ENCODE measurements at places on chromosomes 4 and X.

GRCh38 chrX:105552395-105552794 is 269.9 kb upstream of the NRK start:
- DNase-seq: no peak

DNA sequence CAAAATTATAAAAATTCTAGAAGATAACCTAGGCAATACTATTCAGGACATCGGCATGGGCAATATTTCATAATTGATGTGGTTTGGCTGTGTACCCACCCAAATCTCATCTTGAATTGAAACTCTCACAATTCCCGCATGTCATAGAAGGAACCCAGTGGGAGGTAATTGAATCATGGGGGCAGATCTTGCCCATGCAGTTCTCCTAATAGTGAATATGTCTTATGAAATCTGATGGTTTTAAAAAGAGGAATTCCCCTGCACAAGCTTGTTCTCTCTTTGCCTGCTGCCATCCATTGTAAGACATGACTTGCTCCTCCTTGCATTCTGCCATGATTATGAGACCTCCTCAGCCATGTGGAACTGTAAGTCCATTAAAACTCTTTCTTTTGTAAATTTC is 77.7 kb downstream of the DDX60 start:
- DNase-seq: no peak

DNA sequence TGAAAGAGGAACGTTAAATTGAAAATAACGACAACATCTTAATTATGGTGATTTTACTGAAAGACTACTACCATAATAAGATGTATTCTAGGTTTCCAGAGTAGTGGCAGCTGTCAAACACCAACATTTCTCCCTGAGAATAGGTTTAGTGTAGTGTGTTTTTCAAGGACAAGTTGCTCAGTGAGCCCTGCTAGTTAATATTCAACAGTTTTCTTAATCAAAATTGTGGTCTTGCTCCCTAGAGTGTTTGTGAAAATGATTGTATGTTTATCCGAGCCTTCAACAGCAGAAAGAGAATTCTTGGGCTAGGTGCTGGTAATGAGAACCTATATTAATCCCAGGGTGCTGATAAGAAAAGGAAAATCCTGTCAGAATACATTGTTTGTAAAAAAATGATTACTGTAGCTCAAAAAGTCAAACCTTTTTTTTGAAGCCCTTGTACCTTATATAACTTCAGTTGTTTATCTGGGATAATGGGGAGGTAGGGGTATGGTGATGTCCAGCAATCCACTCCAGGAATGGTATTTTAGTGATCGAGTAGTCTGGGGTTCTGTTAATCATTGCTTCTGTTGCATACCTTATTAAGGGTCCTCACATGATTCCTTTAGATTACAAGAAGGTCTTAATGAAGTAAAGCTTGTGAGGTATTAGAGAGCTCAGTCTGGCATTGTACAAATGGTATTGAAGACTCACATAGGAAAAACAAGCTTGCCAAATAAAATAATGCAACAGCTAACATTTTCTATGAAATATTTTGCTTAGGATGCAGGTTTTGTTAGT is 110.7 kb downstream of the CCSER1 start:
- DNase-seq: no peak

- no peak for DNase-seq
Measured at GRCh38 chrX:12894074-12895030, 12.1 kb upstream of the TLR8 start.

DNA sequence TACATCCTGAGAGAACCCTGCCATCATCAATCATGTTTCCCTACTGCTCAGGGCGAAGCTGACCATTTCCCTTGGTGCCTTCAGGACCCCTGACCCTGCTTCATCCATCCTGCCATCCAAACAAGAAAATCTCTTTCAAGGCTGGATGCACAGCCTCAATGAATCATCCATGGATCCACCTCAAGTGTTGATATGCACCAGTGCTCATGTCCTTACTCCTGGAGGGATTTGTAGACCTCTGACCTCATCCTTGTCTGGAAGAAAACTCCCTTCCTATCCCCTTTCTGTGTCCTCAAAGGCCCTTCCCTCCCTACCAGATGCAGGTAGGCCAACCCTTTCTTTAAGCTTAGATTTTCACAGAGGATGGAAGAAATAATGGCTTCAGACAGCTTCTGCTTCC is 24.6 kb downstream of the BEX3 start:
- DNase-seq: no peak
